ENCODE measurements at places on chromosomes 13 and 19. TPM values are rescaled to one million over a fixed set of nuclear protein-coding genes. Genes with fewer than 3 reads are reported as not detected.

Gene CCDC169
- total RNA-seq, result 3.9 TPM

Gene NXNL1
- not detected for total RNA-seq

Gene DENND1C
- not detected for total RNA-seq

Gene CACNG6
- 1.6 TPM for total RNA-seq

Gene NBEA
- 4.6 TPM for total RNA-seq

Gene ZNF175
- total RNA-seq, result 4.2 TPM

Gene FLT1
- total RNA-seq, result 133 TPM

Measured in endothelial cell of coronary artery (primary cell).